ENCODE measurements at places on chromosomes 4 and X. TPM values are rescaled to one million over a fixed set of nuclear protein-coding genes. Genes with fewer than 3 reads are reported as not detected.

Gene TMEM47
- 9.3 TPM for polyA plus RNA-seq

Gene CT45A1
- not detected for polyA plus RNA-seq

Gene GDPD2
- not detected for polyA plus RNA-seq

Gene S100G
- not detected for polyA plus RNA-seq

Gene FAM9B
- not detected for polyA plus RNA-seq

Gene EPGN
- polyA plus RNA-seq = not detected

Gene CNKSR2
- polyA plus RNA-seq = 145 TPM

Gene SERPINA7
- not detected for polyA plus RNA-seq

Gene ATOH1
- polyA plus RNA-seq = not detected

Gene PPEF2
- not detected for polyA plus RNA-seq

Gene TXK
- not detected for polyA plus RNA-seq

Gene ZDHHC9
- 13.2 TPM for polyA plus RNA-seq

Gene FGF2
- 2.6 TPM for polyA plus RNA-seq

Gene COL4A6
- not detected for polyA plus RNA-seq

Gene HEPH
- polyA plus RNA-seq = 18.2 TPM

Gene SYTL5
- not detected for polyA plus RNA-seq

Gene FAM133A
- polyA plus RNA-seq = 0.84 TPM

Gene MTCP1
- 14.8 TPM for polyA plus RNA-seq

Gene USP17L17
- not detected for polyA plus RNA-seq

Gene ARMCX4
- 5.1 TPM for polyA plus RNA-seq

Gene COMMD8
- 136 TPM for polyA plus RNA-seq

Gene COX7B2
- polyA plus RNA-seq = not detected

Gene ADGRG2
- polyA plus RNA-seq = not detected

Gene AREG
- 1.8 TPM for polyA plus RNA-seq

Gene LDB2
- polyA plus RNA-seq = 36.3 TPM

Gene XPNPEP2
- polyA plus RNA-seq = not detected

Gene SPIN4
- 1.7 TPM for polyA plus RNA-seq

Gene SYN1
- polyA plus RNA-seq = 79.5 TPM

Gene TREX2
- polyA plus RNA-seq = not detected

Gene TMSB15A
- polyA plus RNA-seq = not detected

Gene AWAT2
- polyA plus RNA-seq = not detected

Gene SUPT20HL1
- not detected for polyA plus RNA-seq

Gene ETNPPL
- 5.8 TPM for polyA plus RNA-seq

Gene HMGB2
- polyA plus RNA-seq = 57.0 TPM

Gene APELA
- not detected for polyA plus RNA-seq

Gene LANCL3
- polyA plus RNA-seq = 0.29 TPM

Gene TEX11
- not detected for polyA plus RNA-seq

Gene ABRAXAS1
- polyA plus RNA-seq = 4.9 TPM

Gene TMPRSS11B
- not detected for polyA plus RNA-seq

Gene FOXP3
- polyA plus RNA-seq = not detected

Gene GPR143
- polyA plus RNA-seq = 22.3 TPM

Gene NAAA
- 16.0 TPM for polyA plus RNA-seq

Gene ESX1
- polyA plus RNA-seq = not detected

Gene MTTP
- 5.7 TPM for polyA plus RNA-seq

Gene MAMLD1
- polyA plus RNA-seq = 2.1 TPM

Gene BEX4
- polyA plus RNA-seq = 356 TPM

Gene CENPVL1
- polyA plus RNA-seq = 0.92 TPM

Gene CSAG3
- not detected for polyA plus RNA-seq

Gene USP46
- polyA plus RNA-seq = 83.1 TPM

Gene FRMD7
- polyA plus RNA-seq = not detected

Gene ZGRF1
- 7.7 TPM for polyA plus RNA-seq

Measured in Purkinje cell (primary cell).